ENCODE measurements at places on chromosomes 6 and 20.

DNA sequence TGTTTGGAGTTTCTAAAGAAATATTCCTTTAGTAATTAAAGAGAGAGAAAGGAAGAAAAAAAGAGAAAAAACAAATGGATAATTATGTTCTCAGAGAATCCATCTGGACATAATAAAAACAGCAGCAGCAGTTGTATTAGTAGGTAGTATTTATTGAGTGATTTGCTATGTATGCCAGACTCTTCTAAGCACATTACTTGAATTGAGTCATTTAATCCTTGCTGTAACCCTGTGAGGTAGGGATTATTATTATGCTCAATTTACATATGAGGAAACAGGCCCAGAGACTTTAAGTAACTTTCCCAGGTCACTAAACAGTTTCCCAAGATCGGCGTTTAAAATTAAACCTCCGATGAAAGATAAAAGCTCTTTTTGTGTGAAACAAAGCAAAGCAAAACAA, 238.8 kb downstream of the TSHZ2 start:
- DNase-seq, result no peak

- DNase-seq, result peak; percentile 92
Observed at GRCh38 chr20:31819083-31819784, at the start of gene MYLK2. Gene MYLK2, plus strand, starts transcription at chr20:31819356. Its CDS starts 225 bp downstream, at chr20:31819581.

DNA sequence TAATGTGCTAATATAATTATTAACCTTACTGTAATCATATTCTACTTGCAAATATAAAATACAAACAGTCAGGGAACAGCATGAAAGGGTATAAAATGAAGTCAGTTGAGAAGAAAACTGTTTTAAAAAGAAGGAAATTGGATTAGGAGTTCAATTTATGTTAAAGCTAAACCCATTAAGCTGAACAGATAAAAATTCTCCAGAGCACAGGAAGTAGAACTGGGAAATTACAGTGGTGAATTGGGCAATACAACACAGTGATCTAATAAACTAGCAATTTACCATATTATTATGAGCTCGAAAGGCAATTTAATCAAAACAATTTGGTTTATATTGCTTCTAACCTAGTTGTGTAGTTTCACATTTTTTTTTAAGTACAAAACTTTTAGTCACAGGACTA, 407.4 kb upstream of the RGS17 start:
- DNase-seq, result no peak

GRCh38 chr20:50295762-50296449, 105.3 kb downstream of the CEBPB start:
- DNase-seq, result no peak

- no peak for DNase-seq
Observed at GRCh38 chr6:85866758-85867401, 224.2 kb upstream of the SYNCRIP start.

DNA sequence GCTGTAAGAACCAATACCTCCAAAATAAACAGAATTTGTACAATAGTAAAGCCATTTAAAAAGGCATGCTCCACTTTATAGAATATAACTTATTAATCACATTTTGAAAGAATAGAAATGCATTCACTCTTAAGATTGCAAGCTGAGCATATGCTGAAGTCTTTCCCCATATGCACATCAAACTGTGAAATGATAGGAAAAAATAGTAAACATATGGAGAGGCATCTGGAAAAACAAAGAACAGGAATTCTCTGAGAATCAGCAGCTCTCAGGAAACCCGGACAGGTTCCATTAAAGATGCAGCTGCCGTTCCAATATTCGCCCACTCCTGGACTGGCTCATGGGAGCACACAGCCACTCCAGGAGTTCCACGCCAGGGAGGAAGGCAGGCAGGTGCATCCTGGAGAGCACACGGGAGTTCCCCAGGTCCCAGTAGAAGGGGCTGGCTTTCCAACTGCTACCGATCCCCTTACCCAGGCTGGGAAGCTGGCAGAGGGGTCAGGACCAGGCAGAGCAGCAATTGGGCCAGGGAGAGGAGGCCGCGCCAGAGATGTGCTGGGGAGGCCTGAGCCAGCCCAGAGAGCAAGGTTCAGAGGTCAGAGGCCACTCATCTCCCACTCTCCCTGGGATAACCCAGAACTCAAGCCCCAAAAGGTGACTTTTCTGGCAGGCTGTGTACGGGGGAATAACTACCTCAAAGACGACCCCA, 111.1 kb downstream of the DLL1 start:
- DNase-seq, result no peak

- no peak for DNase-seq
Observed at GRCh38 chr6:154252678-154253077, 103.9 kb downstream of the IPCEF1 start.

GRCh38 chr20:25277941-25278521, 30.1 kb downstream of the PYGB start:
- DNase-seq, result peak; percentile 81

- peak; percentile 82 for DNase-seq
Observed at GRCh38 chr20:2140561-2140960, 38.9 kb downstream of the STK35 start.

DNA sequence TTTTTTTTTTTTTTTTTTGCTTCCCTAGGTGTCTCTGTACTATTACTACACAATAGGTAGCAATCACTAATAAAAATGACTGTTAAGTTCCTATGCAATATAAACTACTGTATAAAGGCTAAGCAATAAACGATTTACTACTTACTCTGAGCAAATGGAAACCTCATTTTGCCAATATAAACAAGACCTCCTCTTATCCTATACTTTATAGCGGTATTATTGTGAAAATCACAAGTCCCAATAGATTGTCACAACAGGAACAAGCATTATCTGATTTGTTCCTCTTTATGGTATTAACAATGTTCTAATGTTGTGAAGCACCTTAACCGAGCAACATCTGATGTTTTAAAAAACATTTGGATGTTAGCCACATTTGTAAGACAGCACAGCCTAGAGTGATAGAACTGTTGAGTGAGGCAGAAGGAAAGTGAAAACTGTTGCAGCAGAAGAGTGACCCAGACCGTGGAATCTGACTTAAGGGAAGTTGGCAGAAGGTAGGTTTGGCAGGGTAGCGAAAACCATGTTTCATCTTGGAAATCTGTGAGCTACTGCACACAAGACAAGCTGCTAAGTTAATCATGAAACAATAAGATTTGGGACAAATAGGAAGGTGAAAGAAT, 94.2 kb downstream of the MYLK4 start:
- DNase-seq, result no peak

DNA sequence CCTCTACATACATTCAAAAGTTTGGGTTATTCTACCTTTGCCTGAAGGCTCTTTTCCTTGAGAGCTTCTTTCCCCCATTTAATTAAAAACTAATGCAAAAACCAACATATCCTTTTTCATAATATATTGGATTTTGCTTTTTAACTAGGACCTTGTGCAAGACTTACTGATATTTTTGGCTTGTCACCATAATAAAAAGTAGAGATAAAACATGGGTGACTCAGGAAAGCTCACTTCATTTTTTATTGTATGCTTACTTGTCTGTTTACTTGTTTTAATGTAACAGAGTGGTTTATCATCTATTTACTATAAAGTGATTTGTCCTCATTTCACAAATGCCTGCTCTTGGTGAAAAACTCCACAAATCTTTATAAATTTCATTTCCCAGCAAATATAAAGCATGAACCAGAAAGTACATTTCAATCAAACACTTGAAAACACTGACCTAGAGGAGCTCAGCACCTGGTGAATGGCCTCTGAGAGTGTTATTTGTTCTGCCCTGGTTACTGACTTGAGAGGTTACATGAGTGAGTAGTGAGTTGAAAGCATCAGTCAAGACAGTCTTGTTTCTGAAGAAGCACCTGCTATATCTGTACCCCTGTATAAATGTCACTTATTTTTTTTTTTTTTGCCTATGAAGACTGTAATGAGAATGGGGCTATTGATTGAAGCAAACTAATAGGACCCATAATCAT, 20.8 kb downstream of the ADGRG6 start:
- no peak for DNase-seq

- DNase-seq, result no peak
Observed at GRCh38 chr20:17023806-17024205, 203.0 kb upstream of the PCSK2 start.

DNA sequence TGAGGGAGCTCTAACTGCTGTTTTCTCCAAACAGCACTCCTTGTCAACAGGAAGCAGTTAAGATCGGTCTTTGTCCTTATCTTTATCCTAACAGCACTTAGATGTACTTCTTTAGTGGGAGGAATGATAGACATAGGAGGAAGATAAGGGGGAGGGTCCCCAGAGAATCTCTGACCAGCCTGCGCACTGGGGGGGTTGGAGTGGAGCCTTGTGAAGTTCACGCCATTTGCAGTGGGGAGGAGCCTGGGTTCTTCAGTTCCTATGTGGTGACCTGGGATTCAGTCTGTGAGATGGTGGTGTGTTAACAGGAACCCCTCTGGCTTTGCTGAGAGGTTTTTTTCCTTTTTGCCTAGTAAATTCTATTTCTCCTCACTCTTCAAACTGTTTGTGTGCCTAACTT, 18.1 kb upstream of the ASCC3 start:
- no peak for DNase-seq

DNA sequence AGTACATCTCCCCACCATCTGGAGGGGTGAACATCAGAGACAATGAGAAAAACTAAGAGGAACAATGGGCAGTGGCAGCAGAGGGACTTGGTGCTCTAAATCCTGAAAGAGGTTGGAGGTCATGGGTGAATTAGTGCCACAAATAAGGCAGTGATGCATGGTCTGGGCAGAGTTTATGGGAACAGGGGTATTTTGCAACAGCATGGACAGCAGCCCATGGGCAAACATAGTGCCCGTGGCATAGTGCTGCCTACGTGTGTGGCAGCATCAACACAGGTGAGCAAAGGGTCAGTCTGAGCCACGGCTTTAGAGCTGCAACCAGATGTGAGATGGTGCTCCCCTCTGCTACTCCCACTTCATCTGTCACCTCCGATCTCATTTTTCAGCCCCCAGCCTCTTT, 459.1 kb upstream of the CITED2 start:
- DNase-seq, result peak; percentile 70

GRCh38 chr6:143536461-143536865, 24.9 kb upstream of the FUCA2 start:
- no peak for DNase-seq

DNA sequence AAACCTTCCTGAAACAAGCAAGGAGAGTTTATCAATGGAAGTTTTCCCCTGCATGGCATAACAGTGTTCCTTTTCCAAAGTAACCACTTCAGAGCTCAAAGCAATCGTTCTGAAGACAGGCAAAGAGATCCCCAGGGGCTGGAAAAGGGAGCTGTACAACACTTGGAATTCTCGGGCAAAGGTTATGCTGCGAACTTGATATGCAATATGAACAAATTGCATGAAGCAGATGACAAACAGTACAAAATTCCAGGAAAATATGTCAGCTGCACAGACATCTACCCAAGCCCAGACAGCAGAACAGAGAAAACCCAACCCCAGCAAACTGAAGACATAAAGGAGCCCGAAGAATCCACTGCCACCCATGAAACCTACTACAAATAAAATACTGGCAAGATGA, 18.4 kb downstream of the POPDC3 start:
- peak; percentile 28 for DNase-seq

- DNase-seq, result no peak
Observed at GRCh38 chr6:139156102-139156501, 21.2 kb downstream of the HECA start.

DNA sequence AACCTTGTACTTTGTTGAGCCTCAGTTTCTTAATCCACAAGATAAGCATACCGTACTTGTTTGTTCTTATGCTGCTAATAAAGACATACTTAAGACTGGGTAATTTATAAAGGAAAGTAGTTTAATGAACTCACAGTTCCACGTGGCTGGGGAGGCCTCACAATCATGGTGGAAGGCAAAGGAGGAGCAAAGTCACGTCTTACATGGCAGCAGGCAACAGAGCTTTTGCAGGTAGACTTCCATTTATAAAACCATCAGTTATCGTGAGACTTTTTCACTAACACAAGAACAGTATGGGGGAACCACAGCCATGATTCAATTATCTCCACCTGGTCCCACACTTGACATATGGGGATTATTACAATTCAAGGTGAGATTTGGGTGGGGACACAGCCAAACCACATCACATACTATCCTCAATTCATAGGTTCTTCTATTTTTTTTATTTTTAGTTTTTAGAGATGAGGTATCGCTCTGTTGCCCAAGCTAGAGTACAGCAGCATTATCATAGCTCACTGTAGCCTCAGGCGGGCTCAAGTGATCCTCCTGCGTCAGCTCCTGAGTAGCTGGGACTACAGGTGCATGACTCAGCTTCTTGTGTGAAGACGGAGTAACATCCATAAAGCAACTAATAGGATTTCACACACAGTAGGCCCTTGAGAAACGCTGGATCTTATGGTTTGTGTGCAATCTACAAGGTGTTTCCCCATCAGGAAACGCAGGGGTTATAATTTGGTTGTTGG, 76.7 kb upstream of the IYD start:
- DNase-seq, result no peak

DNA sequence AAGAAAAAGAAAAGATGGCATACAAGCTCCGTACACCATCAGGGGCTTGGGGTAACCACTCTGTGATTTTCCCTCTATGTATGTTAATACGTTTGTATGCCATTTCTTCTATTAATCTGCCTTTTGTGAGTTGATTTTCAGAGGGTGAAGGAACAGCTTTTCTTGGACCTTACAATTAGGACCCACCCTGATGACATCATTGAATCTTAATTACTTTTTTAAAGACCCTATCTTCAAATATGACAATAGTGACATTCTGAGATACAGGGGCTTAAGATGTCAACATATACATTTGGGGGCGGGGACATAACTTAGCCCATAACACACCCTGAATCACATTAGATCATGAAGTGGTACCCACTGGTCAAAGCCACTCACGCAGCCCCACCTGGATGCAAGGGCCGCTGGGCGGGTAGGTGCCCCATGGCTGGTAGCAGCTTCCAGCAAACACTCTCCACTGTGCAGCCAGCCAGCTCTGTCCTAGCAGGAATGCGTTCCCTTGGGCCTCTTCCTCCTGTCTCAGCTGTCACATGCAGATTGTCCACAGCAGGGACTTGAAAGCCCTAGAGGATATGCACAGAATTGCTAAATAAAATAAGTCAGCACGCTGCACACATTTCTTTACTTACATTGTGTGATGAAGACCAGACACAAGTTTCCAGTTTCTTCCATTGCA, 74.5 kb downstream of the FOXF2 start:
- no peak for DNase-seq

DNA sequence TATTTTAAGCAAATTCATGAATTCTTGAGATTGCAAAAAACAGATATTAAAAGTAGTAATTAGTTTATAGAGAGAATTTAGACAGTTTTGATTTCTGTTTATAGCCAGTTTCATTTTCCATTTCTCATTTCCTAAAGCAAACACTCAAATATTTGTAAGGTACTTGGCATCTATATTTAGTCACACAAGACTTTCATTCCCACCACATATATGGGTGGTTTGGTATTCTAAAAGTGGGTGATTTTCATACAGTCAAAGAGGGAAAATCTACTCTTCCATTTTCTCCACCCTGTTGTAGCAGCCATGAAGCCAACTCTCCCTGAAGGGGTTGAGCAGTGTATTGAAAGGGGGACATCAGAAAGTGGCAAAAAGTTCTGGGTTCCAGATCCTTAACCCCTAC, 181.1 kb upstream of the SUPT3H start:
- no peak for DNase-seq

Data from gastrocnemius medialis (tissue), 4 donors.